Stimulated activated CD8-positive, alpha-beta memory T cell treated with anti-CD3 and anti-CD28 coated beads, Interleukin-15, amount 100 ng/mL, for 1 hour (primary cell): ENCODE measurements at places on chromosomes 7 and 10.

DNA sequence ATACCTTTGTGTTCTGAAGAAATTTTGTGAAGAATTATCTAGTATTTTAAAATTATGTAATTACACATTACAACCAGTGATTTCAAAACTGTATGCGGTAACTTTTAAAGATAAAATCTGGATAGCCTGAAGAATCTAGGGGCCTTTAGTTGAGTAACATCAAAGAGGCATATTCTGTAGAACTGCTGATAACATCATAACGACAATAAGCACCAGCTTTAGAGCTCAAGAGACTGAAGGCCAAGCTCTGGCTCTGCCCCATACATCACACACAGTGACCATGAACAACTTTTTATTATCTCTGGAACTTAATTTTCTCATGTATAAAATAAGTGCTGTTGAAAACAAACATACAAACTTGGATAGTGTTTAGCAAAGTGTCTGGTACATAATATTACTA is 121.1 kb upstream of the RHOBTB1 start:
- no peak for DNase-seq

DNA sequence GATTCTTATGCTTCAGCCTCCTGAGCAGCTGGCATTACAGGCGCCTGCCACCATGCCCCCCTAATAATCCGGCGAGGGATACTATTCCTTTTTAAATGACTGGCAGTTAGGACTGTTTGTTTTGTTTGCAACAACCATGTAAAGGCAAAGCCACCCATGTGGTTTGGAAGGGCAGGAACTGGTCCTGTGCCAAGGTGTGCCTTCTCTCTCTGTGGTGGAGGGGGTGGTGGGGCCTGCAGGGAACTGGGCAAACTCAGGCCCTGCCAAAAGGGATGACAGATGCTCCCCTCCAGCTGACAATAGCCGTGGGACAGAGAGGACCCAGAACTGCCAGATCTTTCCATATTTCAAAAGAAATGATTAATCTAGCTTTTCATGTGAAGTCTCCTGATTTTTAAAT is 23.5 kb upstream of the WAPL start:
- no peak for DNase-seq

GRCh38 chr7:20222219-20222828 is 5.1 kb upstream of the MACC1 start:
- no peak for DNase-seq

- no peak for DNase-seq
Measured at GRCh38 chr7:105705427-105705826, 124.1 kb upstream of the EFCAB10 start.

GRCh38 chr7:105521027-105521716 is 899 bp downstream of the PUS7 start:
- DNase-seq = no peak

- no peak for DNase-seq
Measured at GRCh38 chr7:128112781-128113221, 81.6 kb upstream of the LRRC4 start.

GRCh38 chr7:158443014-158443687 is 144.5 kb downstream of the PTPRN2 start:
- no peak for DNase-seq

- no peak for DNase-seq
Measured at GRCh38 chr7:2996141-2996540, 47.5 kb downstream of the CARD11 start.
